Activated CD4-positive, alpha-beta T cell treated with anti-CD3 and anti-CD28 coated beads, Interleukin-2, Interleukin-6, amounts not matched to agents 100 ng/mL and 50 ng/mL, durations not matched to agents 16 hours and 8 hours (primary cell): ENCODE measurements at places on chromosomes 12 and 14.

- DNase-seq, result no peak
Measured at GRCh38 chr14:93797071-93797470, 8.8 kb upstream of the PRIMA1 start.

DNA sequence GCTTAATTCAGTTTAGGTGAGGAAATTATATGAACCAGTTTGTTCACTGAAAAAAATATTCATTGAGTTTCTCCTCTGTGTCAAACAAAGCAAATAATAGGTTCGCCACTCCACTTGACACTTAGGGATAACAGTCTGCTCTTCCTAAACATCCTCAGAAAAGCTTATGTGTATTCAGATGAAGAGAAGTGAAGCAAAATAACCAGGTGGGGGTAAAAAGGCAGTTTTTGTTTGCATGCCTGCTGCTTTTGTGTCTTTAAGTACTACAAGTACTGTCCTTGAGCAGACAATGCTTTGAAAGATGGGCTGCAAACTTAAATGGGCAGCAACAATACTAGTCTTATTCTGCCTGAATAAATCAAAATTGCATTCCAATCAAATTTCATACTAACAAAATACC lies 910.7 kb upstream of the MDGA2 start:
- DNase-seq, result no peak

GRCh38 chr12:14280921-14281320 lies 84.6 kb upstream of the ATF7IP start:
- no peak for DNase-seq

GRCh38 chr14:63499701-63500250 lies 43.4 kb downstream of the PPP2R5E start:
- DNase-seq, result no peak

GRCh38 chr12:1213618-1214205 lies 222.7 kb downstream of the ERC1 start:
- DNase-seq, result no peak

DNA sequence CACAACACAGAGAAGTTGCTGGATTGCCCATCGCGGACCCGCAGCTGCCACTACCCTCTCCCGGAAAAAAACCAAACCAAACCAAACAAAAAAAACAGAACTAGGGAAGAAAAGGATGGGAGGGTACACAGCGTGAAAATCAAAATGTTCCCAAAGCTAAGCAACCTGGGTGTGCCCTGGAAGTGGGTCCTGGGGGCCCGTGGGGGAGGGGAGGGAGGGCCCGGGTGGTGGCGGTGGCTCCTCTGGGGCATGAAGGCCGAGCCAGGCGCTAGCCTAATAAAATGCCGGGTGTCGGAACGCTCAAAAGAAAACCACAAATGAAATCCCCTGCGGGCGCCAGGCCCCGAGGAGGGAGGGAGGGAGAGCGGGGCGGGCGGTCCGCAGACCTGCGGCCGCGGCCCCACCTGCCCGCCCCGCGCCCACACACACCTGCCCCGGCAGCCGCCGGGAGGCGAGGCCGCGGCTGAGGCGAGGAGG lies 787 bp downstream of the HECTD4 start:
- peak; percentile 34 for DNase-seq

GRCh38 chr12:127760996-127761395 lies 506.0 kb upstream of the TMEM132C start:
- no peak for DNase-seq

DNA sequence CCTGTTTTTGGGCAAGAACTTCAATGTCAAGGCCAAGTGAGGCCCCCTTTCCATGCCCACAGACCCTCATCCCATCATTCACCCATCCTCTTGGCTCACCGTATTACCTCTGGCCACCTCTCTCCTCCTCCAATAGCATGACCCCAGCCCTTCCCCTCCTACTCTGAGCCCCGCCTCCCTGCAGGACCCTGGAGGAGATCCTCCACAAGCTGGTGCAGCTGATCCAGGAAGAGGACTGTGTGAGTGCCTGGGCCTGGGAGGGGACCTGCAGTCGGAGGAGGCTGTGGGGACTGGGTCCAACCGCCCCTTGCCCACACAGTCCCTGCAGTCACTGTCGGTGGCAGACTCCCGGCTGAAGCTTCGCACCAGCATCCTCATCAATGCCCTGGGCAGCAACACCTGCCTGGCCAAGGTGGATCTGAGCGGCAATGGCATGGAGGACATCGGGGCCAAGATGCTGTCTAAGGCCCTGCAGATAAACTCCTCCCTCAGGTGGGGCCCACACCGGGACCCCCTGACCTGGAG lies 7.2 kb downstream of the CARMIL3 start:
- no peak for DNase-seq

- DNase-seq, result no peak
Measured at GRCh38 chr12:22691319-22691718, 66.3 kb downstream of the ETNK1 start.

DNA sequence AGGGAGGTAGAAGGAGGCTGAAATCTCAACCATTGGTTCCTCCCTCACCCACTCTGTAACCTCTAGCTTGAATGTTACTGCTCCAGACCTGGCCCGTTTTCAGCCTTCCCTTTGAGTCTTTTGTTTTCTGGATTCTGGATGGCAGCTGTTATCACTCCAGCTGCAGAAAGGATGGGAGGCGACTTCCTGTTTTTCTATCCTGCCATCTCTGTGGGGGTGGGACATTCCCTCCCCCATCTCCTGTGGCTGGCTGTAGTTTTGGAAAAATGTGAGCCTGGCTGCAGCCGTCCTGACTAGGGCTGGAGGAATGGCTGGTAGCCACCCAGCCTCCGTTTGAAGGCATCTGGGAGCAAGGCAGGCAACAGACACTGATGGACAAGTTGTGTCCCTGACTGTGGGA lies 2.9 kb upstream of the PPFIBP1 start:
- no peak for DNase-seq

- DNase-seq, result peak; percentile 92
Measured at GRCh38 chr12:55940065-55940732, 9.2 kb downstream of the DGKA start.

- DNase-seq, result no peak
Measured at GRCh38 chr12:112159146-112159541, 33.8 kb downstream of the TRAFD1 start.

DNA sequence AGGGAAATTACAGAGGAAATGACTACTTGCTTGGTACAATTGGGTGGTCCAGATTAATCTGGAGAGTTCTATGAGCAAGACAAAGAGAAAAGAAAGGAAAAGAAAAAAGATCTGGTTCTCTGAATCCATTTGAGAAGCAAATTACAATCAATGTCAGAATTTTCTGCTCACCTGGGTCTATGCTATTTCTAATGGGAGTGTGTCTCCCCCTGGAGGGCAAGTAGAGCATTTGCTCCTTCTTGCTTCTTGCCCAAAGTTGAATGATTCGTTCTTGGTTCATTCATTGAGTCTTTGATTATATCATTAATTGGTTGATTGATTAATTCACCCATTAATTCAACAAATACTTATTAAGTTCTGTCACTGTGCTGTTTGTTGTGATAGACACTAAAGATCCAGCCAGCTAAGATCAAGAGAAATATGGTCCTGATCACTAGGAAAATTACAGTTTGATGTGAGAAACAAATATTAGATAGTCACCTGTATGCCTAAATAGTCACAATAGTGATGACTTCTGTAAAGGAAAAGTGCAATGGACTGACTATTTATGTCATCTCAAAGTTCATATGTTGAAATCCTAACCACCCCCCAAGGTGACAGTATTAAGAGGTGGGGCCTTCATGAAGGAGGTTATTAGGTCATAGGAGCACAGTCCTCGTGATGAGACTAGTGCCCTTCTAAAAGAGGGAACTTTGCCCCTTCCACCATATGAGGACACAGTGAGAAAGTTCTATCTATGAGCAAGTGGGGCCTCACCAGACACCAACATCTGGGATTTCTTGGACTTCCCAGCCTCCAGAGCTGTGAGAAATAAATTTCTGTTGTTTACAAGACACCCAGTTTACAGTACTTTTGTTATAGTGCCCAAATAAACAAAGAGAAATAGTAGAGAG lies 8.0 kb upstream of the ASB8 start:
- peak; percentile 75 for DNase-seq

DNA sequence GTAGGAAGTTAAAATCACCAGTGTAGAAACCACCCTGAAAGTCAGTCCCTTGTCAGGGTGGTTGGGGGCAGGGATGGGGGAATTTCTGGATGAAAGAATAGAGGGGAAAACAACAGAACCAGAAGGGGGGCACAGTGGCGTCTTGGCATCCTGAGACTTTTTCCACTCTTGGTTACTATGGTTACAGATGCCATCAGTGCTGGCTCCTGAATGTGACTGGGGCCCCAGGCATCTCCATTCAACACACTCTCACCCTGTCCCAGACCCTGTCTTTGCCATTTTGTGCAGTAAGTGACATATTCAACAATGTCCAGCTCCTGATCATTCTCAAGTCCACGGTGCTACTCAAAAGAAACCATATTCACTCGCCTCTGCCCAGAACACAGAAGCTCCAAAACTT lies 11.3 kb downstream of the KCNK10 start:
- DNase-seq, result no peak

DNA sequence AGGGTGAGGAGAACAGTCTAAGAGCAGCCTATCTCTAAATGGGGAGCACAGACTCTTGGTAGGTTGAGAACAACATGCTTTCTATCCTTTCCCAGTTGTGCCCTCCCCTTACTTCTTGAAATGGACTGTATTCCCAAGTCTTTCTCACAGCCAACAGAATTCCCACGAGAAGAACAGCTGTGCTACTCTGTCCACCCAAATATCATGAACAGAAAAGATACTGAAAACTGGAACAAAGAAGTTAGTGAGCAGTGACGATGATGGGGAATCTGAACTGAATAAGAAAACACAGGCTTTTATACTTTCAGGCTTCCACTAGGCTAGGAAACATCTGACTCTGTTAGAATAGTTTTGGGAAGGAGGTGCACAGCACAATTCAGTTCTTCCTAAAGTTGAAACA lies 3.4 kb downstream of the NACA start:
- no peak for DNase-seq

DNA sequence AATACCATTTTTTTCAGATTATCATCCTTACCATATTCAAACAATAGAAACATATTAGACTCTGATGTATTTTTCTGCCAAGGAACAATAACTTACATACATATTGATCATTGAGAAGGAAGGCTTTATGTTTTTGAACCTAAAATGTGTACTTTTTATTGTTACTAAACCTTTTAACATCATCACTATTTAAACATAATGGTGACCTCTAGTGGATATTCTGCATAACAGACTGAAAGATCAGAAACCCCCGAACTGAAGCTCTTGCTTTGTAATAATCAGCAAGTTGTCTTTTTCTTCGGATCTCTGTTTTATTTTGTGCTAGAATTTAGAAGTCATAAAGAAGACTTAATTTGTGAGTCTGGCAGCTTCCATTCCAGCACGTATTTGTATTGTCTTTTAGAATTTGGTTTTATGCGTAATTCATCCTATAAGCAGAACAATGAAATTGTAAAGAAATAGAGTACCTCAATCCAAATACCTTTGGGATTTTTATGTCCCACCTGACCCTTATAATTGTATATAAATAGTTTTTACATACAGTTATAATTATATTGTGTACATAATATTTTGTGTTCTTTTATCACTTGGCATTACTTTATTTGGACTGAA lies 125.9 kb upstream of the ATF1 start:
- peak; percentile 51 for DNase-seq

- no peak for DNase-seq
Measured at GRCh38 chr12:57216921-57217879, 606 bp downstream of the NXPH4 start.

GRCh38 chr12:40031965-40032364 lies 73.9 kb downstream of the SLC2A13 start:
- no peak for DNase-seq
